ELF-1 (cell line): ENCODE measurements at places on chromosomes 4 and X.

DNA sequence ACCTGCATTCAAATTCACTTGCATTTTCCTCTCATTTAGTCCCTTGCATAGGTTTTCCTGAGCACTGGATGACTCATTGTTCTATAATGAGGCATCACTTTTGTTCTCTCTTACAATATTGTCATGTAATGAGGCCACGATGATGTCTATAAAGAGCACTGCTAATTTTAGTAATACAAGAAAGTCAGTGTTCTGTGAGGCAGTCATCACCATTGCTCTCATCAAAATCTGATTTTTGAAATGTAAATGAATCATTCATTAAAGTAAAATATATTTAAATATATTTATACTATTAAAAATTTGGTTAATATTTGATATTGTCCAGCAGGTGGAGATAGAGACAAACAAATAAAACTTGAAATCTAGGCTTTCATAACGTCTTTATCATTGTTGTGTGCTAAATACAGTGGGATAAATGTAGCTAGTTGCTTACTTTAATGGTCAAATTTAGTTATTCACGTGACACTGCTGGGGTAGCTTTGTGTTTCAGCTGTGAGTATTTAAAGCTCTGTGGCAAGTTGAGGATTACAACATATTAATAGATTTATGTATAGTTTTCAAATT is 15.4 kb downstream of the HMGB2 start:
- no peak for DNase-seq

GRCh38 chrX:13808293-13808692 is 8.6 kb downstream of the GPM6B start:
- no peak for DNase-seq

- DNase-seq, result no peak
Measured at GRCh38 chrX:65696613-65697012, 29.2 kb downstream of the MSN start.

DNA sequence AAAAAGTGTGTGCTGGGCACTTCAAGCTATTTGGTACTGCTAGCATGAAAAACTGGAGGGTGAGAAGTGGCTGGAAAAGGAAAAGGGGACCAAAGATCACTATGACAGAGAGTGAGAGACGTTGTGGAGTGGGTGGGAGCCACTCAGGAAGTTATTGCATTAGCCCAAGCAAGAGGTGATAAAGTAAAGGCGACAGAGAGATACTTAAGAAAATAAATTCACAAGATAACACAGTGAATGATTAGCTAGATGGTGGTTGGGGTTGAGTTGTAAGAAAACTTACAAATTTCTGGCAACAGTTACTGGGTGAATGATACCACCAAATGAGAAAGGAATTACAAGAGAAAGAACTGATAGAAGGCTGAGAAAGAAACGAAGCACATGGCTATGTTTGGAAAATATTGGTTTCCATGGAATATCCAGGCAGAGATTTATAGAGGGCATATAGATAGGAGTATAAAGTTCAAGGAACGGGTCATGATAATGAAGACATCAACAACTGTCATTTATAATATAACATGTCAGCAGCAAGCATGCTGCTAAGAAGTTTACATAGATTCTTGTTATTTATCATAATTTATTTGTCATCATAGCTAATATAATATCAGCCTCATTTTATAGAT is 60.7 kb downstream of the CASK start:
- no peak for DNase-seq

GRCh38 chr4:138234248-138234647 is 7.9 kb downstream of the SLC7A11 start:
- DNase-seq, result no peak

- no peak for DNase-seq
Measured at GRCh38 chr4:109029987-109030386, 267.1 kb upstream of the ETNPPL start.
